HepG2 (cell line): ENCODE measurements at places on chromosomes 2 and 18.

GRCh38 chr18:48942554-48943261 is 8.1 kb downstream of the SMAD7 start:
- peak; percentile 96 for DNase-seq

DNA sequence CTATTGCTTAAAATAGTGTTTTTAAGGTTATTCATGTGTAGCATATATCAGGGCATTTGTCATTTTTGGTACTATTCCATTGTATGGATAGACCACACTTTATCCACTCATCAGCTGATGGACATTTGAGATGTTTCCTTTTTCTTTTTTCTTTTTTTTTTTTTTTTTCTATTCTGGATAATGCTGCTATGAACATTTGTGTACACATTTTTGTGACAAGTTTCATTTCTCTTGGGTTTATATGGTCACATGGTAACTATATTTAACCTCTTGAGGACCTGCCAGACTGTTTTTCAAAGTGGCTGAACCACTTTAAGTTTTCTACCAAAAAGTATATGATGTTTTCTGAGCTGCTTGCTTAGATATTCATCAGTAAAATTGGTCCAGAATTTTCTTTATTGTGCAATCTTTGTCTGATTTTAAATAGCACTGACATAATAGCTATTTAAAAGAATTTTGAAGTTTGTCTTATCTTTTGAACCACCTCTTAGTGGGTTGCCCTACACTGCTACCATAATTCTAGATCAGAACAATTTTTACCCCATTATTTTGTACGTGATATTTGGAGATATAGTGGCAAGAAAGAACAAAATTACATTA is 219.4 kb upstream of the SIX3 start:
- no peak for DNase-seq

DNA sequence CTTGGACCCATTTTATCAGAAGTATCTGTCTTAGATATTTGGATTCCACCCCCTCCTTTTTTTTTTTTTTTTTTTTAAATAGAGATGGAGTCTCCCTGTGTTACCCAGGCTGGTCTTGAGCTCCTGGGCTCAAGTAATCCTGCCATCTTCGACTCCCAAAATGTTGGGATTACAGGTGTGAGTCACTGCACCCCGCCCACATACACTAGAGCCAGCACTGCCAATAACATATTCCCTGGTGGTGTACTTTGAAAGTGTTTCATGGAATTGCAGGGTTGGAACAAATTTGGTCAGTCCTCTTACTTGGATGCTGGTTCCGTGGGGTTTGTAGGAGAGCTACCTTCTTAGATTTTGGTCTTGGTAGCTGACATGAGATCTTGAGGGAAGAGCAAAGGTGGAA is 15.0 kb downstream of the PDCL3 start:
- DNase-seq, result no peak

DNA sequence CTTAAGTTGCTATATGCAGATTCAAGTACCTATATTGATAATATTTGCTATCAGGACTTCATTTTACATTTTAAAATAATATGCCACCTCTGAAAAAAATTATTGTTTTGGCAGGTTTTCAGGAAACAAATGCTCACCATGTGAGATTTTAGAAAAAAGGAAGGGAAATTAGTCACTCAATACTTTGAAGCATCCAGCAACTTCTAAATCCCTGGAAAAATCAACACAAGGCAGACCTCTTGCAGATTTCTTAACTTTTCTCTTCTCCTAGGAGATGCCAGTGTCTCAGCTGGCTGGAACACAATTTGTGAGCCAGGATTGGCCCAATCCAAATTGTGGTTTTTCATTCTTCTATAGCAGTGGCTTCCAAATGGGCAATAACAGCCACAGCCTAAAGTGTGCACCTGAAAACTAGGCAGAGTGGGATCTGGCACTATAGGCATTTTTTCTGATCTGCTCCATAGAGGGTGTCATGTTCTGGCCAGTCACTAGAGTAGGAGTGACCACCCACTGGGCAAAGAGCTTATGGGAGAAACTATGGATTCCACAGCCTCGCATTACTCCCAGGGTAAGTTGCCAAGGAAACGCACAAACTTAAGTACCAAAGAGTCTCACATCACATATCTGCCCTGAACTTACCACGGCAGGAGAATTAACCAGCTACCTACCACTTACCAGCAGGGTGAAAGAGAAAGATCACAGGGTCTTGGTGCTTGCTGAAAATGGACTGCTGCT is 28.1 kb upstream of the THOC1 start:
- DNase-seq, result no peak

GRCh38 chr2:12732651-12733050 is 15.9 kb downstream of the TRIB2 start:
- no peak for DNase-seq

GRCh38 chr2:2014251-2014771 is 270.0 kb upstream of the PXDN start:
- no peak for DNase-seq

- DNase-seq, result no peak
These were observed 89.2 kb upstream of the PELI1 start for GRCh38 chr2:64233376-64233922.

- no peak for DNase-seq
These were observed 20.7 kb downstream of the USP34 start for GRCh38 chr2:61450144-61450543.

DNA sequence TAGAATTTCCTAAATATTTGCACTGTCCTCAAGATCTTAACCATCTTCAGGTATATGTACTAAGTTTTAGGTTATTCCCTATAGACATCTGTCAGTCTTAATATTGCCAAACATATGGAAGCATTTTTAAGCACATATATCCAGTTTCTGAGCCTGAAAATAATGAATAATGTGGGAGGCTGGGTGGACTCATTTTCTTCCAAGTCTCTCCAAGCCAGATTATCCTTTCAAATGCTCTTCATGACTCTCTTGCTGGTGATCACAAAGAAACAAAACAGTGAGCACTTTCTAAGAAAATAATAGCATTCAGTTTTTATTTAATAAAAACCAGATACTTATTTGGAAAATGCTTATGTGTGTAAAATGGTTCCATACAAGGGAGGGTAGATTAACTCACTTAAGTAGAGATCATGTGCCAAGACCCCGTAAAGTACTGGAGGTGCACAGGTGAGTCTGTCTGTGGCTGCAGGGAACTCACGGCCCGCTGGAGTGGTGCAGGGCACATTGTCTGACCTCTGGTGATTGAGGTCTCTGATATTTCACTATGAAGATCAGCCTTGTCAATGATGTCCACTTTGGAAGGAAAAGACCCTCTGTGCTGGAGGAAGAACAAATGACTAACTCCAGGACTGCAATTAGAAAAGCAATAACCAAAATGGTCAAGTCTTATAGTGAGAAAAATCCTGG is 161.6 kb downstream of the TMEM18 start:
- DNase-seq, result no peak

DNA sequence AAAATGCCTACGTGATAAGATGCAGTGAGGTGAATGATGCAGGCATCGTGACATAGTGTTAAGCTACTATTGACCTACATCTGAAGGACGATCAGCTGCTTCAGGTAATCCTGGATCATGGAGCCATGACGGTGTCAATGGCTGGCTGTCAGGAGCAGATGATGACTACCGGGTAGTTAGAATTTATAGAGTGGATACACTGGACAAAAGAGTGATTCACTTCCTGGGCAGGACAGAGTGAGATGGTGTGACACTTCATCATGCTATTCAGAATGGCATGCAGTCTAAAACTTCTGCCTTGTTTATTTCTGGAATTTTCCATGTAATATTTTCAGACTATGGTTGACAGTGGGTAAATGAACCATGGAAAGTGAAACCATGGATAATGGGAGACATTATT is 29.5 kb downstream of the METTL8 start:
- peak; percentile 46 for DNase-seq

- no peak for DNase-seq
These were observed 416.3 kb upstream of the LRRTM4 start for GRCh38 chr2:77938462-77938861.

DNA sequence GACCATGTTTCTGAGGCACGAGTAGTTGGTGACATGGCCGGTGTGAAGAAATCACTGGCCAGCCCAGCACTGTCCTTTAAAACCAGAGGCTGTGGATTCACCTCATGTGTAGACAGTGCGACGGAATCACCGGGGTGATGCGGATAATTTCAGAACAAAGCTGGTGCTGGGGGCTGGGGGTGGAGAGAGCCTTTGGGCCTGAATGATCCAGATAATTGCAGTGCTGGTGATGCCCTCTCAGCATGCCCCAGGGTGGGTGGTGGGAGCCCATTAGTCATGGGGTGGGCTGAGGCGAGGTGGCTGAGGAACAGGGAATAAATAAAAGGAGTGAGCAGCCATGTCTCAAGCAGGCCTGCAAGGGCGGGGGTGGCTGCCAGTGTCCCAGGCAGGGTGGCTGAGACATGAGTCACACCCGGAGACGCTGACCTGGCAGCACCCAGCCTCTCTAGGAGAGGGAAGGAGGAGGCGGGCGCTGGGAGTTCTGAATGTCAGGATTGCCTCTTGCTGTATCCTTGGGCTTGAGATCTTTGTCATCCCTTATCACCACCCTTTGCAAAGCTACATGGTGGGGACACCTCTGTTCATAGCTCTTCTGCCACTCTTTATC is 151.1 kb upstream of the MSH6 start:
- DNase-seq, result no peak

DNA sequence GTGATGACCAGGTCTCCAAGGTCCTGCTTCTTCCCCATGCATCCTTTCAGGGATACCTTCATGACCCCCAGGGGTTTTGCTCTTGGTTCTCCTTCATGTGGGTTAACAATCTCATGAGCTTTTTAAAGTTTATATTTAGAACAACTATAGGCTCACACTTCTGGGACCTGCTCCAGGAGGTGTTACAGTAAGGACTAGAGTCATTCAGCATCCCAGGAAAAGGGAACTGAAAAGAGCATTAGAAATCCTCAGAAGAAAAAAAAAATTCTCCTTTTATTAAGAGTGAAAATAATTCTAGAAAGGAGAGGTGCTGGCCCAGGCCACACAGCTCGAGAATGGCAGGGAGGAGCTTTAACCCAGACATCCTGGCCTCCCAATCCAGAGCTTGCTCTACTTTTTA is 66.5 kb downstream of the SETBP1 start:
- DNase-seq, result no peak

DNA sequence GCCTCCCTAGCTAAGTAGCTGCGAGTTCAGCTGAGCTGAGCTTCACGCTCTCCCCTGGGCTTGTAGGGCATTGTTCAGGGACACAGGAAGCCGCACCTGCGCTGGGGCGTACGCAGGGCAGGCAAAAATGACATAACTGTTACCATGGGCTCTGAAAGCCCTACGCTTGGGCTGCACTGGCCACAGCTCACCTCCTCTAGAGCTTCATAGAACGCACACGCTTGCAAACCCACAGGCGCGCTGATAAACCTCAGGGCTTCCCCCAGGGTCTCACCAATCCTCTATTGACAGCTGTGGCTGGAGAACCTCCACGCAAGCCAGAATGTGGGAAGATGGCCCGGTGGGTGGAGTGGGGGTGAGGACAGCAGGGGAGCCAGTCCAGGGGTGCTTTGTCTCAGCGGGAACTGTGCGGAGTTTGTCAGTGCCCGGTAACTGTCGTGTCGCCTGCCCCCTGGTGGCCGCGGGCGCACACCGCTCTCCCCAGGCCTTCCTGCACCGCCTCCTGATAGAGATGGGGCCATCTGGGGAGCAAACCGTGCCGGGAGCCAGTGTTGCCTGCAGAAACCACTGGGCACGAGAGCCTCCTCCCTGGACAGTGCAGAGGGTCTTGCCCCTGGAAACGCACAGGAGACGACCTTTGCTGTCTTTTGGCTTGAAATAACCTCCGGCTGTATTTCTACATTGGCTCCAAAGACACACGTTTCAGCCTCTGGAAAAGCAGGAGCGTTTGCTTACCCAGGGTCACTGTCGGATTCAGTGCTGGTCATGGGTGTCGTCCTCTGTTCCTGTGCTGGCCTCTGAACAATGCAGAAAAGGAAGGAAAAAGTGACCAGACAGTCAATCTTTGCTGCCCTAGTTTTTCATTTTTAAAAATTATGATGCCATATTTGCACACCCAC is 17.0 kb upstream of the CIDEA start:
- peak; percentile 24 for DNase-seq

- DNase-seq, result no peak
These were observed 112.8 kb upstream of the SCN1A start for GRCh38 chr2:166240387-166241313.

DNA sequence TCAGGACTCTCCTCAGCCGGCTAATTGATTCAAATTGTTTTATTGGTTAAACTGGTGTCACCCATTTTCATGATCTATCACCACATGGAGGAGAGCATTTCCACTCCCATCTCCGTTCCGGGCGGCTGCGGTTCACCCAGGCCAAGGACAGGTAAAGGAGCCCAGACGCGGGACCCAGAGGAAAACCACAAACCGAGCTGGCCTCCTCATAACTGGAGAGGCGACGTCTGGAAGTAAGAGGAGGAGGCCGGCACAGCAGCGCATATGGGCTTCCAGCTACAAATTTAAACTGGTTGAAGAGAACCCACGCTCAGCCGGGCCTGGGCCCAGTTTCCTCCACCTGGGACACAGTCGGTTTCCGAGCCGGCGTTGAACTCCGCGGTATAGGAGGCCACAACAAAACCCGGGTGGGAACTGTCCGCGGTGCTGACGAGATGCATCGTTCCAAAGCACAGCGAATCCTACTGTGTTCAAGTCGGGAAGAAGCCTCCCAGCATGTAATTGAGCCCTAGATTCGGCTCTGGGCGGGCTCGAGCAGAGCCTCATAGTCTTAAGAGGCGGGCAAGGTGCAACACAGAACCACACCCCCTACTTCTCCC is 3.0 kb upstream of the SKOR2 start:
- peak; percentile 18 for DNase-seq

- no peak for DNase-seq
These were observed 188.9 kb upstream of the ITGA4 start for GRCh38 chr2:181268174-181268867.

GRCh38 chr2:870426-870825 is 80.2 kb upstream of the SNTG2 start:
- DNase-seq, result no peak

DNA sequence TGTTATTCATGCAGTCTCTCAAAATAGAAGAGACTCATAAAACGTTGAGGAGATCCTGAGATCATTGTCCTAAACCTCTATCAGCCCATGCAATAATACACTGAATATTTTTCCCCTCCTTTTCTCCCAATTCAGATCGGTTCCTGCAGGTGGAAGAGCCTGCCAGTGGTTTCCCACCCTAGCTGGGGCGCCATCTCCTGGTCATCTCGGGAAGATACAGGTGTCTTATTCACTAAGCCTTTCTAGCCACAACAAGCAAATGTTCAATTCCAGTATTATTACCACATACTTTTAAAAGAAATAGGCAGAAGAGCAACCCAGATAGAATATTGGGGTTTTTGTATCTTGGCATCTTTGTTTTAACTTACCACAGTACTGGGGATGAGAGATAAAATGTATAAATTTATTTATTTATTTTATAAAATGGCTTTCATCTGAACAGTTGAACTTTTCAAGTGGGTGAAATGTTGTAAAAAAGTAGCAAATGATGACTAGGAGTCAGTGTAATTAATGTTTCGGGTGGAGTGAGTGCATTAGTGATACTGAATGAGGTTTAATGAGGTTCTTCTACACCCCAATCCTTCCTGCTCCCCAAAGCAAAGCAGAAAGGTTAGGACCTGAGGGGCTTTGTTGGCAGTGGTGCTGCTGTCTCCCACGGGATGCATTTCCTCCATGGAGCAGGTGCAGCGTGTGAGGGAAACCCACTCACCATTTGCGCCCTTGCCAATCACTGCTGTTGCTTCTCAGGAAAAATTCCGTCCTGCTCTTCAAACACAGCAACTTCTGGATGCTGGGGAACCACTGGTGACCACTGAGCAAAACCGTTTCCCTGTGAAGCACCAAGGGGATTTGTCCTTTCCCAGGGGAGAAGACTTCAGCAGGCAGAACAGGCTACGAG is 147.1 kb upstream of the FHL2 start:
- peak; percentile 67 for DNase-seq
